NCI-H2029 treated with DMSO at 0.1 percent for 48 hours (cell line): ENCODE measurements at places on chromosomes 4 and X.

DNA sequence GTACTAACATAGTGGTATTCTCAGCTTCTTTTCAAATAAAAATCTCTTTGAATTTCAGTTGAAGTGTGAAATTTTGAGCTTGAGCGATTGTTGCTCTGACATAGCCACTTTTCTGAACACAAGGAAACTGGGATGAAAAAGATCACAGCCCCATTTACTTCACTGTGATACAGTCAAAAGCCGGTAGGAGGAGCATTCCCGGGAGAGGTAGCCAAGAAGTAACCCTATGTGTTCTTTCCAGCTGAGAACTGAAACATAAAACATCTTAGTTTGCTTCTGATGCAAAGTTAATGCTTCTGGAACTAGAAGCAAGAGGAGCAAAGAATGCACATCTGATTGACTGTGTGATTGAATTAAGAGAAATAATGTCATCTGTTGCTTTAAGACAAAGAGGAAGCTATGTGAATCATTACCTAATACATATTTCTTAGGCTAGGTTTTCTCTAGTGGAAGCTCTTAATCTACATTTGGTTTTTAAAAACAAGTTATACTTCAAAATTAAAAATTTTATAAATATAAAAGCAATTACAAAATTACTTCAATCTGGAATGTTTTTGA, 88.3 kb upstream of the UNC5C start:
- no peak for DNase-seq

DNA sequence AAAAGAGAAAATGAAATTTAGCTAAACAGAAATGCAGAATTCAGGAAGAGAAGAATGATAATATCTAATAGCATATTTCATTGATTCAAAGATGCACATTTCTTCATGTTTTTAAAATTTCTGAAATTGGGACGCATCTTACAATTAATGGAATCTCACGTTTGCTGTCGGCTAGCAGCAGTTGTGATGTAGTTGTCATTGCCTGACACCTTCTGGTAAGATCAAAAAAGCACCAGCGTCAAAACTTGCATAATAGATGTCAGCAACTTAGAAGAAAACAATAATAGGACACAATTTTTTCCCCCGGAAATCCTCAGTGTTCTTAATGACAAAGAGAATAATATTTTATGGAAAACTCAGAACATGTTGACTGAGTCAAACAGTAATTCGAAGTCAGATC, 29.8 kb upstream of the SLC7A3 start:
- DNase-seq = no peak

DNA sequence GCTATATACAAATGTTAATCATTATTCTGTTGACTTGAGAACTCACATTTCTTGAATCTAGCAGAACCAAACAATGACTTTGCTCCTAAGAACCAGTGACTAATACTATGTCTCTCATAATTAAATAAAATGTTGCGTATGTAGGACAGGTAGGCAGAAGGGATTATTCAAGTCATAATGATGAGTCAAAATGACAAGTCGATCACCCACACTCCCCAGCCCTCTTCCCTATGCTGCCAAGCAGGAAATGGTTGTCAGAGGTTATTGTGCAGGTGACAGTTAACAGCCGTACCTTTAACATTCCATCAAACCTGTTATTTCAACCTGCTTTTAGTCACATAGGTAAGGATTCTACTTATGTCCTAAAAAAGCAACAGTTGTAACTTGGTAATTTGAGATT, 22.0 kb upstream of the STK26 start:
- no peak for DNase-seq

DNA sequence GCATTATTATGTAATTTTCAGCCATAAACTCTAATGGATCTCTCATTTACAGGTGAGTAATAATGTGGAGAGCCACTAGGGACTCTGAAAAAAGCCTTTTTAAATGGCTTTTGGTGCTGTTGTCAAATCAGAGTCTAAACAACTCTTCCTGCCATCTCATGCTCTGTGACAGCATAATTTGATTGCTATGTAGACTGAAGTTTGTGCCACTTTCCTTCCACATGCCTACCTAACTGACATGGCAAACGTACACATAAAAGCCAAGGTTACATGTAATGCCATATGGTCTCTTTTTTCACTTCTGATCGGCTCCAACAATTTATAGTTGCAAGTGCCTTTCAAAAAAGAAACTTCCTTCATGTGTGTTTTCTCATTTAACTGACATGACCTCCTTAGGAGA, 94.3 kb downstream of the SH2D1A start:
- DNase-seq = no peak

GRCh38 chr4:2933566-2934076, 29.6 kb downstream of the NOP14 start:
- no peak for DNase-seq

GRCh38 chrX:20753076-20753475, 486.4 kb upstream of the RPS6KA3 start:
- no peak for DNase-seq

DNA sequence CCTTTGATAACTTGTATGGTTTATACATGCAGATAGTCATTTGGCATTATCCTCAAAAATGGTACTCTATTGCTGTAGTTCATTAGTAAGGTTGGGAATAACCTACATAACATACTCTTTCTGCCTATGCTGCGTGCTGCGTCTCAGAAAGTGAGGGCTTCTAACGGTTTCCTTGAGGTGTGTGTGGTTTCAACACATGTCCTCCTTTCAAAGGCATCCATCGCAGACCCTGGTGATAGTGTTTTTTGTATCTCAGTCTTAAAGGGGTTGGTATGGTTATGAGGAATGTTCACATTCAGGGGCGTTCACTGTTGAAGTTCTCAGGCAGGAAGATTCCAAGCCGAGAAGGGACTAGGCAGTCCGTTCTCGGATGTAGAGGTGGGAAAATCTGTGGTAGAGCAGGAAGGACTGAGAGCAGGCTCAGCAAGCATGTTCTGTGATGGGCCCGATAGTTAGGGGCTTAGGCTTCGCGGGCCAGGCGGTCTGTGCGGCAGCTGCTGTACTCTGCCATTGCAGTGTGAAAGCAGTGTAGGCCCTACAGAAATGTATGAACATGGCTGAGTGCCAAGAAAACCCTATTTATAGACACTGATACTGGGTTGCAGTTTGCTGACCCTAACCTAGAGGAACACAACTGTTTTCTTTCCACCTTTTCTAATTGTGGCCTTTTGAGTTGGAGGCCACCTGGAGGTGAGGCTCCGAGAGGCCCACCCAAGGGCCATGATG, 123.2 kb downstream of the GPR143 start:
- no peak for DNase-seq

- no peak for DNase-seq
Measured at GRCh38 chr4:99473131-99473530, 37.7 kb upstream of the C4orf17 start.

DNA sequence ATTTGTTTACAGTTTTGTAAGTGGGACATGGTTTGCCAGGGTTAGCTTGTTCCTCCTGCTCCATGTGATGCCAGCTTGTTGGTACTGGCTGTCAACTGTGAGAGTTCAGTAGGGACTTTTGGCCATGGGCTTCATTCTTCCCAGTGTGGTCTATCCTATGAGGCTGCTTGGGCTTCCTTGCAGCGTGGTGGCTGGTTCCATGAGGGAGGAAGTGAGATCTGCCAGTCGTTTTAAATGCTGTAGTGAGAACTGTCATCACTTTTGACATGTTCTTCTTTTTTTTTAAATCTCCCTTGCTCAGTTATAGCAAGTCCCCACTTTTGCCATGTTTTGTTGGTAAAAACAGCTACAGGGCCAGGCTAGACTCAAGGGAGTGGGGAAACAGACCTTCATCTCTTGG, 15.9 kb downstream of the NSD2 start:
- DNase-seq = no peak

- DNase-seq = no peak
Measured at GRCh38 chr4:16759931-16760582, 138.4 kb downstream of the LDB2 start.

- no peak for DNase-seq
Measured at GRCh38 chrX:13732246-13733067, 2.0 kb downstream of the TRAPPC2 start.

- no peak for DNase-seq
Measured at GRCh38 chr4:169121861-169122382, 111.9 kb upstream of the CBR4 start.

DNA sequence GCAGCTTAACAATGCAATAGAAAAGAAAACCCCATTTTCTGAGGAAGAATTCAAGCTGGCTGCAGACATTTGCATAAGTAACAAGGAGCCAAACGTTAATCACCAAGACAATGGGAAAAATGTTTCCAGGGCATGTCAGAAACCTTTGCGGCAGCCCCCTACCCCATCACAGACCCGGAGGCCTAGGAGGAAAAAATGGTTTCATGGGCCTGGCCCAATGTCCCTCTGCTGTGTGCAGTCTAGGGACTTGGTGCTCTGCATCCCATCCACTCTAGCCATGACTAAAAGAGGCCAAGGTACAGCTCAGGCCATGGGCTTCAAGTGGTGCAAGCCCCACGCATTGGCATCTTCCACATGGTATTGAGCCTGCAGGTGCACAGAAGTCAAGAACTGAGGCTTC, 147.0 kb upstream of the NR3C2 start:
- DNase-seq = no peak

DNA sequence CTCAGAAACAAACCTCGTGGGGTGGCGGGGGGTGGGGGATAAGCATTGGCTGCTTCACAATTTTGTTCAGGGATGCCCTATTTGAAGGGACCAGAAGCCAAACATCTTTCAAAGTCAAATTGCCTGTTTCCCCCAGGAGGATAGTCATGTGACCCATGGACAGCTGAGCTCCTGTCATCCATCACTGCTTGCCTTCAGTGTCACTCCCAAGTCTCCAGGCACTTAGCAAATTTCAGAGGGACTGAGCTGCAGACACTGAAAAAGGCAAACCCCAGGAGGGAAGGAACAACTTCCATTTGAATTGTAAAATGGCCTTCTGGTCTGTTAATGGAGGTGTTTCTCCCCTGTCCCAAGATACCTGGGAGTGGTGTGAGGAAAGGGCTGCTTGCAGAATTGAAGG, 73.4 kb downstream of the FRMPD3 start:
- DNase-seq = no peak

DNA sequence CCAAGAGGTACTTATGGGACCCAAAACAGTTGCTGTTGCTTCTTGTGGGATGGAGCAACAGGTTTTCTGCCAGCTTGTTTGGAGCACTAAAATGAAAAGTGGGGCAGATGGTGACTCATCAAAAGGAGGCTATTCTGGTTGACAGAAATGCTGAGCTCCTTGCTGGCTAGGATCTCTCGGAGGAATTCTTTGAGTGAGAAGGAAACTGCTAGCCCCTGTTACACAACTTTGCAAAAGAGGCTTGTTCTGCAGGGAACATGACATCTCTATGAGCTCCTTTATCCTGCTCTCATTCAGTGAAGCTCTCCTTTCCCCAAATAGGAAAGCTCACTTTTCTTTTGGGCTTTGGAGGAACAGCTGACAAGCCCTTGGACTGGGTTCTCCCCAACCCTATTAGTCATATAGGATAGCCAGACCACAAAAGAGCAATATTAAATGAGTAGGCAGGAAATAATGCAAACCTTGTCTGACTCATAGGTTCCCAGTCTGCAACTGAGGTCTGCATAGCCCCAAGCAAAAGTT, 108.3 kb downstream of the CDS1 start:
- no peak for DNase-seq

GRCh38 chr4:48031802-48032525, 15.4 kb downstream of the NIPAL1 start:
- no peak for DNase-seq

DNA sequence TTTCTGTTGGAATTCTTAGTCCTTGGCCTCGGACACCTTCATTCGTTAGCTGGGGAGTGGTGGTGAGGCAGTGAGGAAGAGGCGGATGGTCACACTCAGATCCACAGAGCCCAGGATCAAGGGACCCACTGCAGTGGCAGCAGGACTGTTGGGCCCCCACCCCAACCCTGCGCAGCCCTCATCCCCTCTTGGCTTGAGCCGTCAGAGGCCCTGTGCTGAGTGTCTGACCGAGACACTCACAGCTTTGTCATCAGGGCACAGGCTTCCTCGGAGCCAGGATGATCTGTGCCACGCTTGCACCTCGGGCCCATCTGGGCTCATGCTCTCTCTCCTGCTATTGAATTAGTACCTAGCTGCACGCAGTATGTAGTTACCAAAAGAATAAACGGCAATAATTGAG, 23.4 kb downstream of the PIGG start:
- DNase-seq = no peak

- no peak for DNase-seq
Measured at GRCh38 chr4:5724377-5724776, 13.4 kb downstream of the EVC start.

- DNase-seq = no peak
Measured at GRCh38 chr4:173508386-173509035, 21.5 kb downstream of the HAND2 start.

GRCh38 chrX:111169141-111169540, 73.2 kb downstream of the PAK3 start:
- no peak for DNase-seq

GRCh38 chrX:8913655-8914409, 112.6 kb upstream of the FAM9A start:
- no peak for DNase-seq

GRCh38 chrX:143025628-143026027, at the start of gene SPANXN4:
SPANXN4 (plus strand) TSS chrX:143025928; CDS start chrX:143026015, 87 bp downstream.
- DNase-seq = no peak

GRCh38 chrX:124540474-124540873, 194.1 kb downstream of the SH2D1A start:
- no peak for DNase-seq

DNA sequence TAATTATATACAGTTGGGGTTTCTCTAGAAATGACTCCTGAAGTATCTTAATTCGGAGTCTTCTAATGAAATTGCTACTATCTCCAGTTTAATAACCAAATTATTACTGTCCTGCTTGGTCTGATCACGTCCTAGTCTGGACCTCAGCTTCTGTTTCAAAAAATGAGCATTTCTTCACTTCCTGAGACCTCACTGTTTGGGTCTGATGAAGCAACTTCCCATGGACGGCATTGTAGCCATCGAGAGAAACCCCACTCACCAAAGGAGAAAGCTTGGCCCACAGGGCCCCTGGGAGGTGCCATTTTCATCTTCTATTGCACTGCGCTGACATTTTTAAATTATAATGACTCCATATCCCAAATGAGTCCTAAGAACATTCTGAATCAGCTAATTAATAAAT, 178.0 kb downstream of the MGST2 start:
- DNase-seq = no peak

DNA sequence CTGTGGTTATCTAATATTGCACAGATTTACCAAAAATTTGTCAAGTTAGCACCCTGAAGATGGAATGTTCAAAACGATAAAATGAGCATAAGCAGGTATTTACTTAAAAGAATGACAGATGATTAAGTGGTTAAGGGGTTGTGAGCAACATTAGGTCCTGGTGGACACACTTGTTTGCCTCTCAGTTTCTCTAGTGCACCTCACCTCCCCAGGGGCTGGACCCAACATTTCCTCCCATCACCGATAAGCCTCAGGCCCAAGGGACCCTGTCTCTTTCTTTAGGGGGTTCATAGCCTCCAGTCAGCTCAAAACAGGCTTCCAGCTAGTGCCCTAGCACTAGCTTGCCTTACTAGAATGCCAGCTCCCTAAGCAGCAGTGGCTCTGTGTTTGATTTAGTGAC, 88.0 kb downstream of the ATP11C start:
- DNase-seq = no peak

DNA sequence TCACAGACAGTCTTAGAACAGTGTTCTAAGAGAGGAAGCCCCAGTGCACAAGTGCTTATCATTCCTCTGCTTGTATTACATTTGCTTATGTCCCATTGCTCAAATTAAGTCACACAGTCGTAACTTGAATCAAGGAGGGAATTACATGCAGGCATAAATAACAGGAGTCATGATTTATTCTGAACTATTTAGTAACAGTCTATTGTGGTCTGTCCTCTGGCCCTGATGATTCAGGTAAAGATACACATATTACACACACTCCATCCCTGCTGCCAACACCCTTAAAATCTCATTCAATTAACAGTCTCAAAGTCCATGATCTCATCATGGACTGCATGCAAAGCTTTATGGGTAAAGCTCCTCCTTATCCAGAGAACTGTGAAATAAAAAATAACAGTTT, 60.1 kb downstream of the GRIA2 start:
- DNase-seq = no peak
